KBM-7 (cell line): ENCODE measurements at places on chromosomes 4 and X.

- DNase-seq = no peak
These were observed 61.8 kb downstream of the DMD start for GRCh38 chrX:33149580-33149979.

- DNase-seq = no peak
These were observed 117.3 kb downstream of the C4orf51 start for GRCh38 chr4:145797278-145797677.

DNA sequence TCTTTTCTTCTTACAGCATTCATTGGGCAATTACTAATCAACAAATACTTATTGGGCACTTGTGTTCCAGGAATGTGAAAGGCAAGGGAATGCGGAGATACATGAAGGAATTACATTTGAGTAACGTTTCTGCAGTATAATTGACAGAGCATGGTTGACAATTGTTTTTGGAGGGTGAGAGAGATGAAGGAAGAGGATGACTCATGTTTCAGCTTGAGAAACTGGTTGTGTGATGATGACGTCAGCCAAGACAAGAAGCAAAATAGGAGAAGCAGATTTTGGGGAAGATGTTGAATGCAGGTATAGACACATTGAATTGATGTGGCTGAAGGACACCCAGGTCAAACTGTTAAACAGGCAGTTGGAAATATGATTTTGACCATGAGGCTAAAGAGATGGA is 8.0 kb upstream of the CPEB2 start:
- DNase-seq = peak; percentile 26

- no peak for DNase-seq
These were observed 49.8 kb downstream of the PDHA2 start for GRCh38 chr4:95889662-95890061.

GRCh38 chr4:26490111-26490959 is at the start of gene CCKAR:
Gene CCKAR (minus strand): TSS chr4:26490484. CDS start chr4:26490267, 217 bp downstream.
- DNase-seq = no peak

- DNase-seq = peak; percentile 94
These were observed 8.0 kb downstream of the TBC1D14 start for GRCh38 chr4:6917461-6918271.

DNA sequence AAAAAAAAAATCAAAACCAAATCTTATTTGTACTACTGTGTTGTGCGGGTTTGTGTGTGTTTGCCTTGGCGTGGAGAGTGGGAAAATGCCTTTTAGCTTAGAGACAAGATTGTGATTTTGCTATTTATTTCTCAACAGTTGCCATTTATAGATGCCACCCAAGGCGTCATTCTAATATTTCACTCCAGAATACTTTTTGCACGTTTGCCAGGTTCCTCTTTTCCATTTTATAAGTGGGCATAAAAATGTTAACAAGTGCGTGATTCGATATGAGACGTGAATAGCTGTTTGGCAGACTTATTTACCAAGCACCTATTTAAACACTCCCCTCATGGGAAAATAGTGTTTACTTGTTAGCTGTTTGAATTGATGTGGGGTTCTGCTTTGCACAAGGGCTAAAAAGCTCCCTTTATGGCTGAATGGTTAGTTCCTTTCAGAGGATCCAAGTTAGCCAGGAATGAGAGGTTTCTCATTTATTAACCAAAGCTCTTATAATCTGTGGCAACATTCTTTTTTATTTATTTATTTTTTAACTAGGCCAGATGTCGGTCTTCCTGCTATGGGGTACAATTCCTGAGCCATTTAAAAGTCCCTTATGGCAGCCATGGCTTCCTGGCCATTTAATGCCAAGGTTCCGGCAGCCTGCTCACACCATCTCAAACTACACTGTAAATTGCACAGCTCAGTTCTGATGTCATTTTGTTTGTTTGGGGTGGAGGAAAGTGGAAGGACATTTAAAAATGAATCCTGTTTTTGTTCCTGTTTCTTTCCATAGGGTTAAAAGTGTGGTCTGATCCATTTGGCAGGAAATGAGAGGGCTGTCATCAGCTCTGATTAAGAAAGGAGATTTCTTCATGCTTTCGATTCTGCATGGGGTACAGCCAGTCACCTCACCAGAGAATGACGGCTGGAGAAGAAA is 14.6 kb downstream of the SMIM20 start:
- DNase-seq = no peak

DNA sequence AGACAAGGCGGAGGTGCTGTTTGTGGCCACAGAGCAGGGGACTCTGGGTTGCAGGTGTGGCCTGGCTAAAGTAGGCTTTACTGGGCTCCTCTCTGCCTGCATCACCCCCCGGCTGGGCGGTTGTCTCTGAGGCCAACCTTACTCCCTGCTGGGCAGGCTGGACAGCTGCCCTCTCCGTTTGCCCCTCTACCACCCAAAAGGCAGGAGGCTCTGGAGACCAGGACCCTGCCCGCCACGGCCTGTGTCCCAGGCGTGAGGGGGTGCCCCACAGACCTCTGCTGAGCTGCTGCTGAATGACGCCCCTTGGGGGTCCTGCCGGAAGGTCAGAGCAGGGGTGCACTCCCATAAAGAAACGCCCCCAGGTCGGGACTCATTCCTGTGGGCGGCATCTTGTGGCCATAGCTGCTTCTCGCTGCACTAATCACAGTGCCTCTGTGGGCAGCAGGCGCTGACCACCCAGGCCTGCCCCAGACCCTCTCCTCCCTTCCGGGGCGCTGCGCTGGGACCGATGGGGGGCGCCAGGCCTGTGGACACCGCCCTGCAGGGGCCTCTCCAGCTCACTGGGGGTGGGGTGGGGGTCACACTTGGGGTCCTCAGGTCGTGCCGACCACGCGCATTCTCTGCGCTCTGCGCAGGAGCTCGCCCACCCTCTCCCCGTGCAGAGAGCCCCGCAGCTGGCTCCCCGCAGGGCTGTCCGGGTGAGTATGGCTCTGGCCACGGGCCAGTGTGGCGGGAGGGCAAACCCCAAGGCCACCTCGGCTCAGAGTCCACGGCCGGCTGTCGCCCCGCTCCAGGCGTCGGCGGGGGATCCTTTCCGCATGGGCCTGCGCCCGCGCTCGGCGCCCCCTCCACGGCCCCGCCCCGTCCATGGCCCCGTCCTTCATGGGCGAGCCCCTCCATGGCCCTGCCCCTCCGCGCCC is 920 bp downstream of the HTT-AS start:
- peak; percentile 41 for DNase-seq

DNA sequence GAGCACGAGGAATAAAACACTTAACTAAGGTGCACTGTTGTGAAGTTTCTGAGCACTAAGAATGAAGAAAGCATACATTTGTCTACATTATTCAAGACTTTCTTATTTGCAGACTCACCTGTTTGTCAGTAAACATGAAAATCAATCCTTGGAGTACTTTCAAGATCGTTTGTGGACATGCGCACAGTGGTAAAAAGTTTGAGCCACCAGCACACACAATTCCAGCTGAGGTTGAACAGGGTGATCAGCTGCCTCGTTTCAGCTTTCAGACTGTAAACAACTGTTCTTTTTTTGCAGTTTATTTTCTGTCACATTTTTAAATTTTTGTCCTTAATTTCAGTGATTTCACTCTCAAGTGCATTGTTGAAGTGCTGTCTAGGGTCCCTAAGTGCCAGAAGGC is 143.8 kb upstream of the VCX2 start:
- DNase-seq = no peak

DNA sequence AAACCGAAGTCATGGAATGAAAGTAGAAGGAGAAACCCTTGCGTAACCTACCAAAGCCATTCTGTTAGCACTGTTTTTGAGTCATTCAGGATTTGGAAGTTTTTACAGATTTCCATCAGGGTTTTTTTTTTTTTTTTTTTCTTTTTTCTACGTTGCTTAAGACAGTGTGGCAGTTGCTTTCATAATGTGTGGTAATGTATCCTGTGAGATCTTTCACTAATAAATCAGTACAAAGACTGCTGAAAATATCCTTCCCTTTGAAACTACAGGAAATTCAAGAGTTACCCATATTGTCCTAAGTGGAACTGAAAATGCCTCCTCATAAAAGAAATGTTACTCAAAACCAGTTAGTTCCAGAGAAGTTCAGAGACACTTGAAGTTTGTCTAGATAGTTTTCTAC is 137.8 kb downstream of the RAPGEF2 start:
- no peak for DNase-seq

DNA sequence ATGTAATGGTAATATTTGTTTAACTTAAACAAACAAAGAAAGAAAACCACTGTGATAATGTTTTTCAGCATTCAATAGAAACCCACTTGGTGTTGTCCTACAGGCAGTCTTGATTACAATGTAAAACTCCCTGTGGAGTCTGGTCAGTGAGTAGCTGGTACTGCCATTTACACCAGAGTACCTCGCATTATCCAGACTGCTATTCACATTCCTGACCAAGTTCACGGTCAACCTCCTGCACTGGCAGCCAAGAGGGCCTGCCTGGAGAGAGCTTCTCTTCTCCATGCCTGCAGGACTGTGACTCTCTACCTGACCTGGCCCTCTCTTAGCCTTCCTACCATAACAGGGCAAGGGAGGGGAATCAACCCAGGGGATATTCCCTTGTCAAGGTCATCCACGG is 2.9 kb upstream of the LONRF3 start:
- no peak for DNase-seq

DNA sequence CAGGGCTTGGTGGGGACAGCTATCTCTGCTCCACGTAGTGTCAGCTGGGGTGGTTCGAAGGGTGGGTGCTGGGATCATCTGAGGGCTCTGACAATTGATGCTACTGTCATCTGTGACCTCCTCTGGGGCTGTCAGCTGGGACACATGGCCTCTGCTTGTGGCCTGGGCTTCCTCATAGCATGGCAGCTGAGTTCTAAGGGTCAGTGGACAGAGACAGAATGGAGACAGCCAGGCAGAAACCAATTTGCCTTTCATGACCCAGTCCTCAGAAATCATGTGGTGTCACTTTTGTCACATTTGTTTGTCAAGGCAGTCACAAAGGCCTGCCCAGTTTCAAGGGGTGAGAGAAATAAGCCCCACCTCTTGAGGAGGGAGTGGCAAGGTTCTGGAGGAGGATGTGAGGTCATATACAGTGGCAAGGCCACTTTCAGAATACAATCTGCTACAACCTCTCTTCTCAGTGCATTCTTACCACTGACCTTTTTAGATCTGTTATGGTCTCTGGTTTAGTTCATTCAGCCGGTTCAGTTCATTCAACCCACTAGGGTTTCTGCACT is 103.6 kb upstream of the BCOR start:
- peak; percentile 34 for DNase-seq

DNA sequence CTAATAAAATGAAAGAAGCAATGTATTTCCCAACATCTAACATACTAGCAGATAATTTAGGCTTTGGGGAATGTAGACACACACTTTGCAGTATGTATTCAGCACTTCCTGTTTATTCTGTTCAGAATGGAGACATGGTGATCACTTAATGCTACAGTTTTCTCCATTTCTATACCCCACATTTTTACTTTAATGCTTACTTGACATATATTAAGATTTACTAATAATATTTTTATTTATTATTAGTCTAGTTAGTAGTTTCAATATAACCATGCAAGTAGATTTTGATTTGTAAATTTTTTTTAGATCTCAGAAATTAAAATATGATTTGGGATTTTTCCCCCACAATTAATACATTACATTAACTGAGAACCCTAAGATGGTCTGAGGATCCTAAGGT is 98.4 kb downstream of the PRSS12 start:
- DNase-seq = no peak

DNA sequence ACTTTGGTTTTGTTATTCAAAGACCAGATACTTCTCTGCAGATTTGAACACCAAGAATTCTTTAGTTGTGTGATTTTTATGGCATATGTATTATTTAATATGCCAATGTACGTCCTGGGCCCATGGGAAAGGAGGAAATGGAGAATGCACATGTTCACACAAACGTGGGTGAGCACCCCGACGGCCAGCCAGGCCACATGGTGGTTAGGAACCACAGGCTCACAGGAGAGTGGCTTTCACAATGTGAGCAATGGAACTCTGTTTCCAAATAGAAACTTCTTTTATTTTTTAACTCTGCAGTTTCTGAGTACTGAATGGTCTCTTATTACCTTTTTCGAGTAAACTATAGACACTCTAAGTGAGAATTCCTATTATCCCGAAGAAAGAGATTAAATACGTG is 58.0 kb upstream of the UNC5C start:
- DNase-seq = no peak

DNA sequence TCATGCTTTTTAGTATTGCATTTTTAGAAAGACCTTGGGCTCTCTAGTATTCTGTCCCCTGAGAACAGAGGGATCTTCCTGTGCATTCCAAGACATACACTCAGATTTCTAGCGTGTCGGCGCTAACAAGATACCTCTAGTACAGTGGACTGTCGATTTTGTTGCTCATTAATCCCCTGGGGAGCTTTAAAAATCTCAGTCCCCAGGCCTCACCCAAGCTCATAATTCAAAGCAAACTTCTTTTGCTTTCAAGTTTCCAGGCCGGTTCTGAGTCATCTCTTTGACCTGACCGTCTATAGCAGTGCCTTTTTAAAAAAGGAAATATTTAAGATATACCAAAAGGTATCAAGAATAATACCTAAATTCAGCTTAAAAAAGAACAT is 137.0 kb downstream of the AMMECR1 start:
- no peak for DNase-seq

- peak; percentile 45 for DNase-seq
These were observed 382.7 kb downstream of the UNC5C start for GRCh38 chr4:95165926-95166524.

GRCh38 chr4:48432017-48432416 is 51.1 kb upstream of the SLC10A4 start:
- DNase-seq = no peak

DNA sequence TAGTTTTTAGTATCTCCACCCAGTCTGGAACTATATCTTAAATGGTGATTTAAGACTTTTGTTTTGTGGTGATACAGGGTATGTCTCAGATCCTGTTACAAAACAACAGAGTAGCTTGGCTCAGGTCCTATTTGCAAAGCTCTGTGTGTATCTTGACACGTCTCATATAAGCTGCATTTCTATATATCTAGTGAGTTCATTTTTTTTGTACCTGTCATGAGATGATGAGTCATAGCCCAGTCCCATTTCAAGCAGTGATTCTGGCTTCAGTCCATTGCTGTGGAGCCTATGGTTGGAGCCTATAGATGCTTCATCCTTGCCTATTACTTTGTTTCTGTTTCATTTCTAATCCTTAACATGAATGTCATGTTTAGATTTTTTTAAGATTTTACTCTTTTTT is 23.0 kb downstream of the GRXCR1 start:
- DNase-seq = no peak

- DNase-seq = no peak
These were observed 86.9 kb upstream of the BMP2K start for GRCh38 chr4:78689261-78689660.

GRCh38 chr4:140729344-140730049 is 26.7 kb downstream of the TBC1D9 start:
- no peak for DNase-seq

DNA sequence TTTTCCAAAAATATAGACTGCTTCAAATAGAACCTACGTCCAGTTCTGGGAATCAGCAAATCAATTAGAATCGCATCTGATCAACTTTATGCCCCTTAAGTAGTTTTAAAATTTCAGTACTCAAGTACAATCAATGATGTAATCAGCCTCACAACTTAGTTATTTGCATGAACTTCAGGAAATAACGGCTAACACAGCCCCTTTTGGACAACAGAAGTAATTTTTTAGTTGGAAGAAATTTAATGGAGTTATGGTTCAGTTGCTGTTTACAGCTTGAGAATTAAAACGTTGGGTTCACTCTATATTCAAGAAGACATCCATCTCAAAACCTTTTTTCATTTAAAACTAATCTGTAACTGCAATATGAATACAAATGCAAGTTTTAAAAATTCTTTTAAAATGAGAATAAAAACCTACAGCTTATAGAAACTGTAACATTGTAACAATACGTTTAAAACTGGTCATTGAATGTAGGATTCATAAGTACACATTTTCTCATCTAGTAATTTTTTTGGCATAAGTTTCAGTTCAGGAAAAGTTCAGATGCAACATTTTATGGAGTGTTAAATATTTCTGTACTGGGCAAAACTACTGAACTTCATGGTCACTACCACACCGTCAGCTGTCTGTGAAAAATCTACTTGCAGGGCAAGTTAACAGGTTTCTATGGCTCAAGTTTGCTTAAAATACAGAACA is 956 bp downstream of the TAPT1 start:
- DNase-seq = no peak
